ENCODE measurements at places on chromosomes 1 and 21.

GRCh38 chr1:30589083-30589482 is 134.3 kb downstream of the MATN1 start:
- ATAC-seq = no peak

DNA sequence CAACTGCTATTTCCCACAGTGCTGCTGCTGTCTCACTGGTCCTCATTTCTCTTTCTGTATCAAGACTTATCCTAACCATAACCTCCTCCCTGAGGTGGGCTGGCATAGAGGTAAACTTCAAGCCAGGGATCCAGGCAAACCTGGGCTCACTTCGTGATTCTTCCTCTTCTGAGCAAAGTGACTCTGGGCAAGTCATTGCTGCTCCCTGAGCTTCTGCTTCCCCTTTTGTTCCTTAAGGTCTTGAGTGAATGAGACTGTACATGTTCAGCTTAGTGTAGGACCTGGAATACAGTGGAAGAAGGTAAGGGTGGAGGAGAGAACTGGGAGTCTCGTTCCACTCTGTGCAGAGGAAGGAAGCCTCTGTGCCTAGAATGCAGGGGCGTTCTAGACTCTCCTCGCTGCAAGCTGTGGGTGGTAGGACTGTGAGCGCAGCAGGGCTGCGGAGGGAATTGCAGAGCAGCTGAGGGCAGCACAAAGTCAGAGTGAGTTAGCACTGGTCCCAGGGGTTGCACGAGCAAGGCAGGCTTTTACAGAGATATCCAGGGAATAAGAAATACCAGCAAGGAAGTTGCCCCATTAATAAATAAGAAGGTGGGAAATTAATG is 11.4 kb upstream of the ERI3 start:
- ATAC-seq = no peak

GRCh38 chr1:34867415-34867814 is 7.9 kb upstream of the SMIM12 start:
- ATAC-seq = no peak

DNA sequence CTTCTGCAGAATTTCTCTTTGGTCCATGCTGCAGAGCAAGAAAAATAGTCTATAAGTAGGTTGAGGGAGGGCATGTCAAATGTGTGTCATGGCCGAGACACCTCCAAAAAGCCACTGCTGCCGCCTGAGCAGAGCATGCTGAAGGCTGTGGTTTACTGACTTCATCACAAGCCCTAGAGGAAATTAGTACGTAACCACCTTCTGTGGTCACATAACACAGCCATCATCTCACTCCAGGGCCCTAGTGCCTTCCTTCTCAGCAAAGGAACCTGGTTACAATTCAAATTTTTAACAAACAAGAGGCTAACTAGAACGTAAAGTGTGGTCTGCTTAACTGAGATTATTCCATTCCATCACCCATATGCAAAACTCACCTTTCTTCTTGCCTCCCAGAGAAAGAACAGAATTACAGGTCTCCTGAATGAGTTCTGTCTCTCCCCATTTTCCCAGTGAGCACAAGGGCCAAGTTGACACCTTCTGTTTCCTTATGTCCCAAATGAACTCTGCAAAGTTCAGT is at the start of gene PTPN22:
TSS of gene PTPN22 (minus strand) at position 116 of the 517 bp plus-strand sequence.
- peak; percentile 89 for ATAC-seq

Data from activated T-helper 17 cell treated with anti-CD3 and anti-CD28 coated beads, Interleukin-2, amount 50 U/mL, for 72 hours (primary cell).